Kasumi-1 (cell line): ENCODE measurements at places on chromosomes 5 and 9.

DNA sequence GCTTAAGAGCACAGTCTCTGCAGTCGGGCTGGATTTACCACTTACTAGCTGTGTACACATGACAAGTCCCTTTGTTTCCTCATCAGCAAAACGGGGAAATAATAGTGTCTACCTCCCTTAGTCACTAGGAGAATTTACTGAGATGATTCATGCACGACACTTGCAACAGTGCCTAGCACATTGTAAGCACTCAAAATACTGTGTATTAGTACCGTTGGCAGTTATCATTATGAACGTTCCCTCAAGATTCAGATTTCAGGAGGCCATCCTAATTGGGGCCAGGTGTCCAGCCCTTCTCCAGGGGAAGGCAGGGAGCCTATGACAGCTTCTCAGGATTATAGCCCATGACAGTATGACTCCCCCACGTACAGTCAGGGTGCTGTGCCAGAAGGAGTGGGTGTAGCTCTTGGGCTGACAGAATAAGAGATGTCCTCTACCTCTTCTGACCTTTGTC, 164.3 kb downstream of the DOCK2 start:
- peak; percentile 41 for DNase-seq

DNA sequence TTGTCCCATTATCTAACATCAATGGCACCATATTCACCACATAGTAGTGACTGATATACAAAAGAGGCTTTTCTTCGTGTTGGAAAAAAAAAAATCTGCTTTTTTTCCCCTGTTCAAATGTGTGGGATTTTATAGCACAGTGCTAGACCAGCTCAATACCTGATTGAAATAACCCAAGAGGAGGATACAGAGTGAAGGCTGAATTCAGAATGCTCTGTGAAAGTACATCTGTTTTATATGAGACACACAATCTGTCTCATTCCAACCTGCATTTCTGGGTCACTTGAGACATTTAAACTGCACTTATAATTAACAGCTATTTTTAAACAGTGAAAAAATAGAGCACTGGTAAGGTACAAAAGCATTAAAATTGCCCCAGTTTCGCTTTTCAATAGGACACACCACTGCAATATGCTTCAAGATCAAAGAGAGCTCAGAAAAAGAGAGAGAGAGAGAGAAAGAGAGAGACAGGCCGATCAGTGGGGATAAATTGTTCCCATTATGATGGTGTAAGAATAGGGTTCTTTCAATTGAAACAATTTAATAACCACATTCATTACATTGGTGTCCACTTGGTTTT, 179.3 kb downstream of the NR2F1-AS1 start:
- DNase-seq = no peak

DNA sequence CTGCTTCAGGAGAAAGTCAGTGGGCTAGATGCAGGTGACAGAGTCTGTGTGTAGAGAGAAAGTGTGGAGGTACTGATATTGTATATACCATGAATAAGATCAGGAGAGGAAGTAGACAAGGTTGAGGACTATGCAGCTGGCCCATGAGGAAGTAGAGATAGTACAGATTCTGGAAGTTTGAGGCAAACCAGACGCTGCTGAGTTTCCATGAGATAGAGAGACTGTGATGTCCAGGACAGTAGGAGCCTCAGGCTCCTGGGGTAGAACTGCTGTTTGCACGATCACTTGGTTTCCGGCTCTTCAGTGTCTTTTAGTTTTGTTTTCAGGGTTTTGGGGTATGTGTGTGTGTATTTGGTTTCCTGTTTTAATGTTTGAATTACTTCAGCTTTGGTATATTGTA, 13.6 kb downstream of the OTULINL start:
- peak; percentile 97 for DNase-seq

DNA sequence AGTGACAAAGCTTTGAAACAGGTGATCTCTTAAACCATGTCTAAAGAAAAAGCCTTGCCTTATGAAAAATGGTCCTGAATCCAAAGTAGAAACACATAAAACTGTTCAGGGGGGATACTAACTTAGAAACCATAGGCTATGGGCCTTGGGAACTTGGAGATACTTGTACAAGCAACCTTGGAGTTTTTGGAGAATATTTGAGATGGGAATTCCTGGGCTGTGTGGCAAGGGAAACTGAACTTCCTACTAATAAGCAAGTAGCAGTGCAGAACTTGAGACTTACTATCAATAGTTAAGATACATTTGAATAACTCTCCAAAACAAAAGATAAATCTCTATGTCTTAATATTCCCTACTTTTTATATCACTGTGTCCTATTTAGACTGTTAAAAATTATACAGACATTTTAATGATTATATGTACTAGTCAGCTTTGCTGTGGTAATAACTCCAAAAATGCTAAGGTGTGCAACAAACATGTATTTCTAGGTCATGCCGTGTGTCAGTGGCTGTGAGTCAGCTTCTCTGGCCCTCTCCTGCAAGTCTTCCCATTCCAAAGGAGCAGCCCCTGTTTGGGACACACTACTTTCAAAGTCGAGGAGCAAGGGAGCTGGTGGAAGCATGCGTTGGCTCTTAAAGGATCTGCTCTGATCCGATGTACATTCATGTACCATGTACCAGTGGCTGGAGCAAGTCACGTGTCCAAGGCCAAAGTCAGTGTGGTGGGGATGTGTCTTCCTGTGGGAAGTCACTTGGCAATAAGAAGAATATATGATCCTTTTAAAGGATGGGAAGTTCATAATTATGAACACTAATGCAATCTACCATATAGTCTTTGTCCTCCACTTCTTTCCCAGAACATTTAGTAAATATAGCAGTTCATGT, 39.6 kb downstream of the SNX30 start:
- no peak for DNase-seq

DNA sequence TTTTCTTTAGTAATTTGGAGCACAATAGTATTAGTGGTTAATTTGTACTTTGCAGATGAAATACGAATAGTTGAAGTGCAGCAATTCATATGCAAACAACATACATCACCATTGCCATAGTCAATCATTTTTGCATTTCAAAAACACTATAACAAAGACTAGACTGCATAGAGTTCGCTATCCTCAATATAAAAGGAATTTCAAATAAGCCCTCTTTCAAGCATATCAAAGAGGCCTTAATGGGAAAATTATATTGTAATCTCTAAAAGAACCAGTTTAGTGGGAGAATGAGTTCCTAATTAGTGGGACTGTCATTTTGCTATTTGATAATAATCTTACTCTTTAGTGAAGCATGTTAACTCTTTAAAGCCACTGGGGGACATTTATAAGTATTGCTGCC, 2302.3 kb upstream of the C9orf72 start:
- DNase-seq = no peak

DNA sequence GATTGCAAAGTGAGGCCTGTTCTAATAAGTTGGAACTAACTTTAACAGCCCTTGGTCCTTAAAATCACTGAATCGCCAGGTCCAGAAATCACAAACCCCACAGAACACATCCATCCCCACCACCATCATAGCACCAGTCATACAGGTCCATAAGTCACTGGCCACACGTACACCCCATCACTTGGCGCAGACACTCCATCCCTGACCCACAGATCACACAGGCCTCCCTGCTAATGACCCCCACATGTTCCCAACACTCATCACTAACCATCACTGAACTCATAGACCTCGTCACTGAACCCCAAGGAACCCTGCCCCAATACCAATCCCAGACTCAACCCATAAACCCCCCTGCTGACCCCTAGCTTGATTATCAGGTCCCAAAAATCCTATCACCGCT, 41.2 kb upstream of the ZNF300 start:
- DNase-seq = no peak

DNA sequence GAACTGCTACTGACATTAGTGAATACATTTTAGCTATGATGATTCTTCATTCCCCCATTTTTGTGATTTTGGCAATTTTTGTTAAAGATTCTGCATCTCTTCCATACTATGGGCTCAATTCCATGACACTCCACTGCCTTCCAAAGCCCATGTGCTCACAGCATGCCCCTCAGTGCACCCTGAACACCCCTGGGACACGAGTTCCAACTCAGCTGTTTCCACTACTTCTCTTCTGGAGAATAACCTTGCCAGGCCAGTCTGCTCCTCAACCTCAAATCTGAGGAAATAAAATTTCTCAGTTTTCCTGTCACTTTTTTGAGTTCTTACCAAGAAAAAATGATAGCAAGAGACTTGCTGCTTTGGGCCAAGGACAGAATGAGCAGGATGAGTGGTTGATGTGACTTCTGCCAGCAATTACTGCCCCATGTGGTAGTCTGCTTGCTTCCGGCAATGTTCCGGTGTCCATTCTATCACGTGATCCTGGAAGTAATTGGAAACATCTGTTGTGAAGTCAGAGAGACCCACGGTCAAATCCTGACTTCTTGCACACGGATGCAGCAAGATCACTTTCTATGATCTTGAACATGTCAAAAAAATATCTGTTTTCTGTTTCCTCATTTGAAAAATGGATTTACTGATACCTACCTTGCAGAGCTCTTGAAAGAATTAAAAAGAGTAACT, 58.3 kb downstream of the EGFLAM start:
- no peak for DNase-seq

DNA sequence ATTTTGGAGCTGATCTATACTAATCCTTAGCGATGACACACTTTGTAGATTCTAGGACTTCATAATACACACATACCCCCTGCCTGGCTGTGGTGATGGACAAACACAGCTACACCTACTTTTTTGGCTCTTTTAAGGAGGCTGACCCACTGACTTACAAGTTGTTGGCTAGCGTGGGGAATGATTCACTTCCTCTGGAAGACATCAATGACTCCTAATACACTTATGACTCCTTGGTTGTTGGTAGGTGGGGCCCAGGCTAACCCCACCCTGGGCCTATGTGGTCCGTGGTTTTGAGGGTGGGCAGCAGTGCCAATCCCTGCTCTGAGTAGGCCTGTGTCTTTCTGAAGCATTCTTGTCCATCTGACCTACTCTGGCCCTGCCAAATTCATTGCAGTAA, 144.4 kb downstream of the SLC12A2 start:
- DNase-seq = no peak

DNA sequence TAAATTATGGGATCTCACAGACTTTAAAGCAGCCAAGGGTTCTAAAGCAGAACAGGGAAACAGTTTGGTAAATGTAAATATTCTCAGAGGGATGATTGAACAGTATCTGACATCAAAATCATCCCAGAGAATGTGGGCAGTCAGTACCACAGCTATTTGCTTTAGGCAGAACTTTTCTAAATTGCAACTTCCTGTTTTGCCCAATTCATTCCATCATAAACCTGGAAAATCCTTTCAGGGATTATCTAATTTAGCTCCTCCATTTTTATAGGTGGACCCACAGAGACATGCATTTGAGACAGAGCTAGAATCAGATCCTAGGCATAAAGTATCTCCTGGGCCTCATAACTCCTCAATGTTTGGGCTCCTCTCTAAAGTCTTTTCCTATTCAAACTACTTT, 12.4 kb downstream of the NR6A1 start:
- DNase-seq = no peak

- DNase-seq = no peak
Measured at GRCh38 chr9:72415163-72415562, 50.2 kb upstream of the ZFAND5 start.

DNA sequence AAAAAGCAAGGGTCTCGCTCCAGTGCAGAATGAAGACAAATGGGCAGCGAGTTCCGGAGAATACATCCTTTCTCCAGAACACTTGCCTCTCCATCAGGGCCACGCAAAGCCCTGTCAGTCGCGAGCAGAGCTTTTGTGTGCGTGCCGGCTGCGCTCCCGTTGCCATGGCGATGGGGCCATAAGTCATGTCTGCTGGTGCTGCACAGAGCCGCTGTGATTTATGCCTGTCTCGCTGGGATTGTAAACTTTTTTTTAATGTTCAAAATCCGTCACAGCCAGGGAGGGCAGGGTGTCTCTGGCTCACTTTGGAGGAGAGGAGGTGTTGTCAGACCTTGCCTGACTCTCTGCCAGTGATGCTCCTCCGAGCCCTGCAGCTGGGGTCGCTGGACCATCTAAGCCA, 272.7 kb downstream of the TRIM32 start:
- no peak for DNase-seq

DNA sequence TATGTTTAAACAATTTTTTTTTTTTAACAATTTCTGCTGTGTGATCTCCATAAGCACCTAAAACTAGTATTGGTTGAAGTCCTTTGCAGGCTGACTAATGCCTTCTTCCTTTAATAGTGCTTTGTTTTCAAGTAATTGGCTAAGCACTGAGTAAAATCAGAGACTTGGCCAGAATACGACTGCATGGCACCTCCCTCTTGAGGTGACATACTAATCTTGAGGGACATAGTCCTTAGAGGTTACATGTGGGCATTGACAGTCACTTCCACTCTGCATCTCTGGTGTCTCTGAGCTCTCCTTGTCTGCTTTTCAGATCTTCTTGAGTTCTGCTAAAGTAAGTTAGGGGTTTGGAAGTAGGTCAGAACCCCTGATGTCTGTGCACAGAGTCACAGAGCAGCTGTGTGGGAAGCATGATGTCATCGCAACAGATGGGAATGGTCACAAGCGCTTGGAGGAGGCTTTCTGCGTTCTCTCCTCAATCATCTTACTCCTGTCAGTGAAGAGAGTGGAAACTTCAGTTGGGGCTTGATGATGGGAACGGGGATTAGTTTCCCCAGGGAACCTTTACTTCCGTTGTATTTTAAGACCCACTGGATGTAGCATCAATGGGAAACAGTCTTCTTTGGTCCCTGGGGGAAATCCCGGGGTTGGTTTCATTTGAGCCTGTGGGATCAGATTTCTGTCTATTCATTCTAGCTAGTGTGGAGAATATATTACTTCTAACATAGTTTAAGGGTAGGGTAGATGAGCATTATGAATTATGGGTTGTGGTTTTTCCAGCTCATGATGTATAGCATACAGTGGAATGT, 136.9 kb downstream of the ARHGAP26 start:
- no peak for DNase-seq

- no peak for DNase-seq
Measured at GRCh38 chr9:83116026-83116425, 53.1 kb upstream of the RASEF start.

- DNase-seq = no peak
Measured at GRCh38 chr5:146641941-146642340, 126.0 kb upstream of the GPR151 start.

DNA sequence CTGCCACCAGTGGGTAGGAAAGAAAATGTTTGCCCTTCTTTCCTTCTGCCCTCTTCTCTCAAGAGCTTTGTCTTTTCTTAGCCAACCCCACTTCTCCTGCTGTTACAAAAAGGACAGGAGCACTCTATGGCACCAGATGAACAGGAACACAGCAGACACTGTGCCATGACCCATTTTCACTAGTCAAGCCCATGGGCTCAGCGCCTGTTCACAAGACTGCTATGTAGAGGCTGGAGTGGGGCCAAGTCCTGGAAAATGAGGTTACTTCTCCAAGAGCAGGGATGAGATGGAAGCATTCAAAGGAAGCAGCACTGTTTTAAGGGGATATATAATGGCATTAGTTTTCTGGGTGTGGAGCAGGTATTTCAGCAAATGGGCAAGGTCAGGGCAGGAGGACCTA, 46.8 kb upstream of the GRAMD2B start:
- no peak for DNase-seq

- DNase-seq = no peak
Measured at GRCh38 chr9:33142535-33142934, 24.6 kb downstream of the B4GALT1 start.

DNA sequence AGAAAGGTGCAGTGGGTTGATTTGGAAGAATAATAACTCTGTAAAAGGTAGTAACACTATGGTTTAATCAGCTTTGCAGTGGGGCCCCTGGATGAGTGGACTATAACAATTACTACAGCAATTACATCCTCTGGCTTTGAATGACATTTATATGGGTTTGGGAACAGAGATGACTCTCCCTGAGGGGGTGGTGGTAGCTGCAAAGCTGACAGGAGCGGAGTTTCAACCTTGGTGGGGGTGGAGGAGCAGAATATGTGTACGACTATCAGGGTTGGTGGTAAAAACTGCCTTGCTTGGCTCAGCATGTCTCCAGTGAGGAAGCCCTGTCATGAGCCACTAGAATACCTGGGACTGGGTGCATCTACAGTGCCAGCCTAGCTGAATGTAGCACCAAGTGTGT, 28.3 kb upstream of the NR3C1 start:
- no peak for DNase-seq
